ENCODE measurements at places on chromosomes 12 and 14. TPM values are rescaled to one million over a fixed set of nuclear protein-coding genes. Genes with fewer than 3 reads are reported as not detected.

- DNase-seq, result no peak
These were observed 3.2 kb downstream of the PLD4 start for GRCh38 chr14:104927901-104928300.

DNA sequence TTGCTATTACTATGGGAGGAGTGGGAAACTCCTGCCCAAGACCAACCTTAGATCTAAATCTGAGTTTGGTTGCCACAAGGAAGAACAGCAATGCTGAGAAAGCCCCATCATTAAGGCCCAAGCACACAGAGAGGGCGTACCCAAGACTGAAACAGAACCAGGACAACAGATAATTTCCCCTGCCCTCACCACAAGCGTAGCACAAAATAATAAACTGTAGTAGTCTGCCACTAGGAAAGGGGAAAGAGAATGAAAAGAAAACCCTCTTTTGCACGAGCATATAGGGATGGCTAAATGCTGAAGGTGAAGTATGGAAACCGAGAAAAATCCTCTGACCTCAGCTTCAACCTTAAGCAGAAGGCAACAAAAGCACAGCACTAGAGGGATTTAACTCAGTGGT, 76.5 kb upstream of the DHRS4 start:
- peak; percentile 29 for DNase-seq

DNA sequence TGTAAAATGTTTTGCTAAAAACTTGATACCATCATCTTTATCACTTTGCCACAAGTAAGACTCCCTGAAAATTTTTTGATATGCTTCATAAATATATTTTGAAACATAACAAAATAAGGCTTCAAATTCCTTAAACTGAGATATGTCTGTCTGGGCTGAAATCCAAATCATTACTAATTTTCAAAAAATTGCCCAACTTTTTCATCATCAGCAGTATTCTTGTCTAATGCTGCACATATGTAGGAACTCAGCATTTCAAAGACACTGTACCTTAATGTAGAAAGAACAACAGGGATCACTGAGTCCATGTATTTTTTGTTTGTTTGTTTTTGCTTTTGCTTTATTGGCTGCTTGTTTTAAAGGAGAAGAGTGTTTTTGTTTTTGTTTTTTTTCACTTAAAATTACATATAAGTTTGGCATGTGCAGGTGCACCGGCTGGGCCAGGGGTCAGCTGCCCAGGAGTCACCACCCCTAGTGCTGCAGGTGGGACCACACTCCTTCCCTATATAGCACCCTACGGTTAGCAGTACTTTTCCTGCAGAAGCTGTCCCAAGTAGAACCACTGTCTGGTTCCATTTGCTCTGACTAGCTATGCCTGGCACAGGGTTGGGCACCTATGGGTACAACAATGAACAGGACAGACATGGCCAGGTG, 231.2 kb downstream of the PIK3C2G start:
- no peak for DNase-seq

GRCh38 chr14:38286452-38286851, 30.6 kb upstream of the CLEC14A start:
- no peak for DNase-seq

- DNase-seq, result no peak
These were observed 2.0 kb upstream of the KRT4 start for GRCh38 chr12:52815676-52816588.

DNA sequence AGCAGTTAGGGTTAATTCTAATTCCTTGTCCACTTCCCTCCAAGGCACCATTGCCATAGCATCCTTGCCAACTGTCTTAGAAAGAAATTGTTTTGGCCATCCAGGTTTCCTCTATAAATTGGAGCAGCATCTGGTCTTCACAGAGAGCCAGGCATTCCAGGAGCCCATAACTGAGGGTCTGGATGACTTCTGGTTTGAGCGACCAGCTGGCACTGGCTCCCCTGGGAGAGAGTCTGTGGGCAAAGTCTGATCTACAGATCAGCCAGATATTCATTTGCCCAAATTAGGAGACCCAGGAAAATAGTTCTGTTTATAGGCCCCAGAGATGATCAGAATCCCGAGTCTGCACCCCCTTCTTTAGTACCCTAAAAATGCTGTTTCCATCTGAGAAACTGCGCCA, 16.0 kb downstream of the VSX2 start:
- no peak for DNase-seq

- DNase-seq, result no peak
These were observed 3.7 kb downstream of the DEPDC4 start for GRCh38 chr12:100263131-100263530.

DNA sequence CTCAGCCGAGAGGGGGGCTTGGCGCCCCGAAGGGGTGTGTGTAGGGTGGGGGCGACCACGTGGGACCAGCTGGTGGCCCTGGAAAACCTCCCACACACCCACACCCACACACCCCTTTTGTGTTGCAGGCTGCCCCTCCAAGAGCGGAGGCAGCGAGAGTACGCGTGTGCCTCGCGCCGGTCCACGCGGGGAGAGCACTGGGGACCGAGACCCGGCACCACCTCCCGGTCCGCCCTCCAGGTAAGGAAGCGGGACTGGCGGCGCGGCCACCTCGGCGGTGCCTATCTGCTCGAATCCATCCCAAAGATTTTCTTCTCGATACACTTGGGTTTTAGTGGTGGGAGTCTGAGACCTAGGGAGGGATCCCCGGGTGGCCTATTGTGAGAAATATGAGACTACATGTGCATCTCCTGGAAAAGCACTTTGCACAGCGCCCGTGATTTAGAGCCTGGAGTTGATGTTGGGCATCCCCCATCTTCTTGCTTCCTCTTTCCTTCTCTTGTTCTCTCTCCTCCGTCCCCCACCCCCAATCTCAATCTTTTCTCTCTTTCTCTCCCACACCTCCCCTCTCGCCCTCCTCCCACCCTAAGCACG, 393 bp downstream of the SYT1 start:
- DNase-seq, result no peak

DNA sequence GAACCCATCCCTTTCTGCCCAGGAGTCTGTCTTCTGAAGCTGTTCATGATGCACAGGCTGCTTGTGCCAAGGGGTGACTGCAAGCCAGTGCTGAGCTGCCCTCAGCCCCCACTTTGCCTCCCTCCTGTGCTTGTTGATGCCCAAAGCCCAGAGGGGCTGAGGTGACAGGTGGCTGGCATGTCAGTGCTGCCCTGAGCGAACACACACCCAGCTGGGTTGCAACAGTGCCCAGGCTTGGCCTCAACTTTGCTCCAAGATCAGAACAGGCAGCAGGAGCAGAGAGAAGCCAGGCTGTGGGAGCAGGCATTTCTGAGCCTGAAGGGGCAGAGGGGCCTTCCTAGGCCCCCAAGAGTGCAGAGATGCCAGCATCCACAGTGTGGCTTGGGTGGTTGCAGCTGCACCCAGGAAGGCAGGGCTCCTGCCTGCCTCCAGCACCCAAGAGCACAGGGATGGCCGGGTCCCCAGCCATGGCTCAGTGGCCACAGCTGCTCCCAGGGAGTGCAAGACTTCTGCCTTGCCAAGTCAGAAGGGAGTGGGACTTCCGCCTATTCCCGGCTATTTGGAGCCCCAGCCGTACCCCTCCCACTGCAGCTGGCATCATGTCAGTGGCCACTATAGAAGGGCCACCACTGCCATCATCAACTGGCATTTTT, 83.1 kb downstream of the SLC16A7 start:
- DNase-seq, result no peak

GRCh38 chr12:50257236-50258166, 25.8 kb downstream of the LIMA1 start:
- no peak for DNase-seq

- no peak for DNase-seq
These were observed 21.6 kb upstream of the AMN start for GRCh38 chr14:102900631-102901571.

GRCh38 chr14:100567009-100567876, 20.0 kb downstream of the BEGAIN start:
- no peak for DNase-seq

- no peak for DNase-seq
These were observed 61.7 kb downstream of the RFX4 start for GRCh38 chr12:106644335-106645073.

FSCB gene
- not detected for total RNA-seq

GPRC5A gene
- 0.60 TPM for total RNA-seq

SLC22A17 gene
- total RNA-seq, result 8.6 TPM

DACT1 gene
- 11.3 TPM for total RNA-seq

BCL11B gene
- 54.4 TPM for total RNA-seq
